GM12891 (cell line): ENCODE measurements at places on chromosomes 7 and 10.
A peak's percentile ranks its signal among the peaks of the same experiment; 100 is the strongest.

- DNase-seq: no peak
Measured at GRCh38 chr7:127865466-127865865, 165.8 kb downstream of the LRRC4 start.

DNA sequence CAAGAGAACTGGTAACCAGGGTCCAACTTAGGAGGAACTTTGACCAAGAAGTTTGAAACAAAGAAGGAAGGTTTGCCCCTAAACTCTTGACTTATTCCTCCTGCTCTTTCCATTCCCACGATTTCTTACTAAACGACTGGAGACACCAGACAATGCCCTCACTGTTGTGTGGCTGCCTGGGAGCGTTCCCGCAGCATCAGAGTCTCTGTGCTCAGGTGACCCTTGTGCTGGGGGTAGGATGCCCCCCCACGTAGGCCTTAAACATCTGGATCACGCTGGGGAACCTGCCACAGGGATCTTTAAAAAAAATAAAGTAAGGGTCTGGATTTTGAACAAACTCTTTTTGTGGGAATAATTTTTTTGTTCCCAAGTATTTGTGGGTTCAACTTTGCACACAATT, 30.1 kb upstream of the CTBP2 start:
- no peak for DNase-seq

DNA sequence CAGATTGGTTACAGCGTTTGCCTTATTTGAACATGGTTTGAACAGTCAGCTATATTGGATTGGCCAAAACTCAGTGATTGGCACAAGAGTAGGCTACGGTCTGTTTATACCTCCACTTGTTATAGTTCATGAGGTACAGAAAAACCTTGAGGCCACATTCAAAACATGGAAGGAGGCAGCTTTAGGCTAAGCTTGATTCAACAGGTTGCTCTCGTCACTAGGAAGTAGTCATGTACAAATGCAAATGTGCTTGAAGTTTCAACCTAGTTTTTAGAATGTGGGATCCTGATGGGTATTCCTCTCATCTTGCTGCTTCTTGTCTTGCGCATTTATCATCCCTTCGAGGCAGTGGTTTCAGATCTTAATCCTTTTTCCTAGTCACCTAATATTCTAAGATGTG, 132.1 kb downstream of the MGMT start:
- DNase-seq: no peak

GRCh38 chr7:24573554-24574338, 494 bp downstream of the PALS2 start:
- peak; percentile 30 for DNase-seq

DNA sequence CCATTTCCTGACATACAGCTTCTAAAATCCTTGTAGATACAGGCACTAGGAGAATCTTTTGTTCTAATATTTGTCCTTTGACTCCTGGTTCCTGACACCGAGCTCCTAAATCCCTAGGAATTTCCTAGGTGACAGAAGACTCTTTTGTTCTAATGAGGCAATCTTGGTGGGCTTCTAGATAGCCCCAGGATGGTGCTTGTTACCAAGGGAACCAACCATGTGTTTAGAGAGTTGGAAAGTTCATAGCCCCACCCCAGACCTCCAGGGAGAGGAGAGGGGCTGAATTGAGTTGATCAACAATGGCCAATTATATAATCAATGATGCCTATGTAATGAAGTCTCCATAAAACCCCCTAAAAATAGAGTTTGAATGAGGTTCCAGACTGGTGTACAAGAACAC, 145.1 kb downstream of the JMJD1C start:
- DNase-seq: no peak

DNA sequence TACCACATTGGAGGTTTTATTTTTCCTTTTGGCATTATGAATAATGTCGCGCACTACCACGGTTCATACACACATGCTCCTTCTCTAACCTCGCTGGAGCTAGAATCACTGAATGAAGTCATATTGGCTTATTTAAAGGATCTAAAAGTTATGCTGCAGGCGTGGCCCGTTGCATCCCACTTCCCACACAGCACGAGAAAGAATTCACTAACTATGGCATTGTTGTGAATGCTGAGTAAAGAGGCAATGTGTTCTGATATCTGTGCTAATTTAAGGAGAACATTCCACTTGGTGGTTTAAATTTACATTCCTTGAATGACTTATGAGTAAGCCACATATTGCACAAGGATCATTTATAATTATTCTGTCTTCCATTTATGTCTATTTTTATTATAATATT, 20.7 kb downstream of the TCERG1L start:
- no peak for DNase-seq

DNA sequence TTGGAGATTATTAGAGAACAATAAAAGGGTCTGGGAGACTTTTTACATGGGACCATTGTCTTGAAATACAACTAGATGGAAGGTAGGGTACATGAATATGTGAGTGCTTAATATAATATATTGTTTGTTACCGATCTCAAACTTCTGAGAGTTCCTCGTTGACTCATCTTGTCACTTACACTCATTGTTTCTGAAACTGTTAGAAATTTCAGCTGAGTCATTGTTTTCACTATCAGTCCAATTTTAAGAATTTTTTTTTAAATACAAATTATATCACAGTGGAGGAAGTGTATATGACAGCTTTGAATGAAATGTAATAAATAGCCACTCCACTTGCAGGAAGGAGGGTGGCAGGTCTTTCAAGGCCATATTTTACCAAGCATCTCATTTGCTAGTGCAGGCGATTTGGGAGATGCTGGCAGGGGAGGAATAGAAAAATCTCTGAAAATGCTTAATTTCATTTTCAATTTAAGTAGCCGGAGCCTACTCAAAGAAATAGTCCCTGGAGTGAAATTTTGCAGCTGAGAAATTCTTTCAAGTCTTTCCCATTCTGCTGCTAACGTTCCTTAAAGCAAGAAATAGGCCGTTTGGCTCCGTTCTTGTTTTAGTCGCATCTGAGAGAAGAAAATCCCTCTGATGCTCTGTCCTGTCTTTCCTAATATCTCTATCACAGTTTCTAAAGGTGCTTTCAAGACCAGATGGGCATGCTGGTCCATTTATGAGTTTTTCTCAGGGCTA, 1404.2 kb upstream of the CELF2 start:
- DNase-seq: peak; percentile 7

DNA sequence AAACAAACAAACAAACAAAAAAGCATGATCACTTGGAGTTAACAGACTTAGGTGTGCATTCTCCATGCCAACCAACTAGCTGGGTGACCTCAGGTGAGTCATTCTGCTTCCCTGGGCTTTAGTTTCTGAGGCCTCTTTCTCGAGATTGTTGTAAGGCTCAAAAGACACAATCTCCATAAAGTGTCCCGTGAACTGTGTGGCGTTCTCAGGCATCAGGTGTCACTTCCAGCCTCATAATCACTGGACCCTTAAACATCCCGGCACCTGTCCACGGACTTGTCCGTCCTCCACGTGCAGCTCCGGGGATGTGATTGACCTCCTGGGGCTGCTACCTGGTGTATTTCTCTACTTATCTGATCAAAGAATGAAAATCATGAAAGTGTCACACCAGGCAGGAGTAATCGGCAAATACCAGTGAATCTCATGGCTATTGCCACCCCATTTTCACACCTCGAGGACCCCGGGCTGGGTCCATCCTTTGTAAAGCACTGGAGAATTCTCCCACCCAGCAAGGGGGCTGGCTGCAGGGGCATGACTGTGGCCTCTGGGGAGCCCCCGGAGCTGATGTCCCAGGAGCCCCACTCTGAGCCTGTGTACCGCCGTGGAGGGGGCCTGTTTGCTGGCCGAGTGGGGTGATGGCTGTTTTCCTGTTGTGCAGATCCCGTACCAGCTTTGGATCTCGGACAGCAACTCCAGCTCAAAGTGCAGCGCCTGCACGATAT, 189.8 kb upstream of the SH2B2 start:
- DNase-seq: no peak

- DNase-seq: no peak
Measured at GRCh38 chr7:106262221-106262881, 22.4 kb downstream of the NAMPT start.

DNA sequence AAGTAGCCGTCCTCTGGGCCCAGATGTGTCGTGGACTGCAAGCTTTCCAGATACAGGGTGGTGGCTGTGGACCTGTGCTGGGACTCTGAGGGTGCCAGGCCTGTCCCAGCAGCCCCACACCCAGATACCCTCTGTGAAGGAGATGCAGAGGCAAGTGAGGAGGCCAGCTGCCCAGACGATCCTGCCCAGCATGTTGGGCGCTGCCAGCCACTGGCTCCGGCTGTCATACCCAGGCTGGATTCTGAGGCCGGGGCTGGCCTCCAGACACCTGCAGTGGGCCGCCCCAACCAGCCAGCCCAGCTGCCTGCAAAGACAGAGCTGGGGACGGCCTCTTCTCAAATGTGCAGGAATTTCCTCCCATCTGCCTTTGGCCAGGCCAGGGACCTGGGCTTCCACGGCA, 39.1 kb upstream of the EBF3 start:
- DNase-seq: no peak

- no peak for DNase-seq
Measured at GRCh38 chr7:83149466-83149865, 13.2 kb downstream of the PCLO start.

- no peak for DNase-seq
Measured at GRCh38 chr10:122239578-122240257, 31.4 kb upstream of the BTBD16 start.

DNA sequence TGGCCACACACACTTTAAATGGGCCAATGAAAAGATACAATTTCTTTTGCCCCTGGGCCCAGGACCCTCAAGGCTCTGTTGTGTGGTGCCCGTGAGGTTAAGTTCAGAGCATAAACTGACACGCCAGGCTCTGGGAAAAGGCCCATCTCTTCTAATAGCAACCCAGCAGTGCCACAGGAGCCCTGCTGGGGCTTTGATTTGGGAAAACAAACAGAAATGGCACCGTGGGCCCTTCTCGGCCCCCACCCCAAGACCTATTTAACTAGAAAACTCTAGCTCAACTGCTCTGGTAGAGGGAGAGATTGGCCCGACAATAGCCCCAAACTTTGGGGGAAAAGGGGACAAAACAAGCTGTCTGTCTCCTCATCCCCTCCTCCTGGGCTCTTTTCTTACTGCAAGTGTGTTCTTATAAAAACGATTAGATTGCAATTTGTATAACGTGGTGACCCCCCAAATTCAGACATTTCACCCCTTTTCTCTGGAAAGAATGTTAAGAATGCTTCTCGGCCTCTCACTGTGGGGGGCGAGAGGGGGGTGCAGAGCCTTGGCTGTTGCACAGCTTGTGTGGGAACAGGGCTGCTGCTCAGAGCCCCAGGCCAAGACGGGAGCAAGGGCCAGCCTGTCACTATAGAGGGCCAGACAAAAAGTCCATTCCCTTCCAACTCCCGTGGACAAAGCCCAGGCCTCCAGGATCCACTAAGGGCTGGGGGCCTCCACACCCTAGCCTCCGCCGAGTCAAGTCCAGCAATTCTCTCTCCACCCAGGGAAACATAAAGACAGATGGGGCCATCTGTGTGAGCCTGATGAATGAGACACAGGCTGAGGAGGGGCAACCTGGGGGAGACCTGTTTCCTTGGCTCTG, 26.8 kb downstream of the DPCD start:
- no peak for DNase-seq

- no peak for DNase-seq
Measured at GRCh38 chr10:99080275-99080945, 155.2 kb downstream of the HPSE2 start.

DNA sequence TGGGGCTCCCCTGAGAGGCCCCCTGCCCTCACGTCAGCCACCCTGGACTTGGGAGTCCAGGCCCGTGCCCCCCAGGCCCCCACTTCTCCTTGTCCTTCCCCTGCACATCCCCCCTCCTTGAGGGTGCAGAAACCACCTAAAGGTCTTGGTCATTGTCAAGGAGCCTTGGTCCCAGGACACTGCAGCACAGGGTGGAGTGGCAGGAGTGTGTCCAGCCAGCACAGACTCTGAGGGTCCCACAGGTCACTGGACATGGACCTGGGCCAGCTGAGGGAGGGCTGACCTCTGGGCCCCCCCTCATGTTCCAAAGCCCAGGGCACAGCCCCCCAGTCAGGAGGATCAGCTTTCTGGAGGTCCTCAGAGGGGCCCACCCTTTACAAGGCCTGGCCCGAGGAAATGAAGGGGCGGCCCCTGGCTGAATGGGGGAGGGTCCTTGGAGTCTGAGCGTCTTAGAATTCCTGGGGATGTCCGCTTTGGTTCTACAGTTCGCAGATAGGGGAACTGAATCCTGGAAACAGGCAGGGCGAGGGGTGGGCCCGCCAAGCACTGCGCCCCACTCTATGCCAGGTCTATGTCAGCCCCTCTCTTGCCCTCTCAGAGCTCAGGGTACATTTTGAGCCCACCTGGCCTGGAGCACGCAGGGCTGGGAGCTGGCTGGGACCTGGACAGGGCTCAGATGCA, 54.0 kb downstream of the PWWP2B start:
- no peak for DNase-seq

DNA sequence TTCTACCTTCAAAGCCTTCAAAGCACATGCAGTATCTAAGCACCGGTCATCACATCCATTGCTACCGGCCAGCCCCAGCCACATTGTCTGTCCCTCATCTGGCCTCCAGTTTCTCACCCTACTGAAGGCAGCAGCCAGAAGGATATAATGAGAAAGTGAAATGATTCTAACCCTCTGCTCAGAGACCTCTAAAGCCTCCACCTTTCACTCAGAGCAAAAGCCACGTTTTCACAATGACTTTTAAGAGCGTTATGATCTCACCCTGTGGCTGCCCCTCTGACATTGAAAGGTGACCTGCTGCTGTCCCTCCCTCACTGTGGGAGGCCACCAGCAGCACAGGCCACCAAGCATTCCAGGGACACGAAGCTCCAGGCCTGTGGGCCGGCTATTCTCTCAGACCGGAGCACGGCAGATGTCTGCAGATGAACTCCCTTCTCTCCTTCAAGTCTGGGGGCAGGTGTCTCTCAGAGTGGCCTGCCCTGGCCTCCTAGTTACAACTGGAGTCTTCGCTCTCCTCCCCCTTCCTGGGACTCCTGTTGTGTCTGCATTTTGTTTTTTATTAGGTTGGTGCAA, 94.9 kb upstream of the EEPD1 start:
- DNase-seq: no peak

GRCh38 chr7:30180718-30181117, 45.9 kb downstream of the MTURN start:
- no peak for DNase-seq

DNA sequence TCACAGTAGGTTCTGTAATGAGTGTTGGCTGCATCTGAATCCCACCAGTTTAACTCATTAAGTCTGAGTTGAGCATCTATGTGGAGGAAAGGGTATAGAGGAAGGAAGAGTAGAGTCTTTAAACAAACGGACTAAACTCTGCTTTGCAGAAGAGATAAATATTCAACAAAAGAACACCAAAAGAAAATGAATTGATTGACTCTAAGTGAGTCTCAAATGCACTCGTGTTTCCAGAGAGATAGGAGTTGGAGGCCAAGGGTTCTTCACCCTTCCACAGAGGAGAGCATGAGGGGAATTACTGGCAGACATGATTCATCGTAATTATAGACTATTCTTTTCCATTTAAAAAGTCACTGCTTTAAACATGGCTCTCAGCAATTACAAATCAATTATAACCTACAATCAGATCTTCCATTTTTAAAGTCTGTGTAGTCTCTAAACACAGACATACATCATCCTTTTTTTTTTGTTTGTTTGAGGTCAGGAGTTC, 56.3 kb downstream of the PLPP4 start:
- no peak for DNase-seq
